Kidney tubule cell (primary cell): ENCODE measurements at places on chromosomes 7 and 10.

GRCh38 chr7:94212160-94212559 lies 182.5 kb upstream of the COL1A2 start:
- DNase-seq: no peak

GRCh38 chr10:71045204-71045809 lies 156.9 kb upstream of the PCBD1 start:
- DNase-seq: no peak

- DNase-seq: peak; percentile 90
Measured at GRCh38 chr7:130838738-130839137, 104.7 kb upstream of the KLF14 start.

DNA sequence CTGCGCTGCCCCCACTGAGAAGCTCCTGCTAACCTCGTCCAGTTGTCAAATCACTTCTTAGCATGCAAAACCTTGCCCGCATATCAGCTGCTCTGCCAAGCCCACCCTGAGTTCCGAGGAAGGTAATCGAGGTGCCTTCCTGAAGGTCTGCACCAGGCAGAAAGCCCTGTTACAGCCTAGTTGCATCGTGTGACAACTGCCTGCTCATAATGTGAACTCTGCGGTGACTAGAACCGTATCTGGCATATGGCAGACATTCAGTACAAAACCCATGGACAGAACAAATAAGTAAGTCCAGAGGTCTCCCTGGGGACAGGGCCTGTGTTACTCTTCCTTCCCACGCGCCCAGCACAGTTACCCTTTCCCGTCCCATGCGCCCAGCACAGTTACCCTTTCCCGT lies 394.3 kb downstream of the DNAJB6 start:
- no peak for DNase-seq

GRCh38 chr7:28502408-28502807 lies 90.1 kb downstream of the CREB5 start:
- DNase-seq: no peak

DNA sequence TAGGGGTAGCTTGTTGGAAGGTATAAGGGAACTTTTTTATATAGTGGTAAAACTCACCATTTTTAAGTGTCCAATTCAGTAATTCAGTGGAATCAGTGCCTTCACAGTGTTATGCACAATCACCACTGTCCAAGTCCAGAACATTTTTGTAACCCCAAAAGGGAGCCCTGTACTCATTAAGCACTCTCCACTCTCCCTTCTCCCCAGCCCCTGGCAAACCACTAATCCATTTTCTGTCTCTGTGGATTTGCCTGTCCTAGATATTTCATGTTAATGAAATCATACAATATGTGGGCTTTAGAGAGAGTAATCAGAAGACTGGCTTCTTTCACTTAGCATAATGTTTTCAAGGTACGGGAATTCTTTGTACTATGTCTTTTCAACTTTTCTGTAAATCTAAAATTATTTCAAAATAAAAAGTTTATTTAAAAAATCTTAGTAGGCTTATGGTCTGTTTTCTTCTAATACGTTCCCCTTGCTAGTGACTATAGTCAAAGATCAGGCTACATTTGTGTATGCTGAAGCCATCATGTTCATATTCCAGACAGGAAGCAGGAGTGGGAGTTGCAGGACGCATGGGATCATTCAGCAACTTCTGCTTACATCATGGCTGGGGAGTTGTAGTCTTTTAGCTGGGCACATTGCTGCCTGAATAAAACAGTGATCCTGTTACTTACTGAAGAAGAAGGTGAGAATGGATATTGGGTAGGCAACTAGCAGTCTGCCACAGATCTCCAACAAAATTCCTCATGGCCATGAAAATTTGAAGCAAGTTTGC lies 35.4 kb upstream of the TAX1BP1 start:
- no peak for DNase-seq

DNA sequence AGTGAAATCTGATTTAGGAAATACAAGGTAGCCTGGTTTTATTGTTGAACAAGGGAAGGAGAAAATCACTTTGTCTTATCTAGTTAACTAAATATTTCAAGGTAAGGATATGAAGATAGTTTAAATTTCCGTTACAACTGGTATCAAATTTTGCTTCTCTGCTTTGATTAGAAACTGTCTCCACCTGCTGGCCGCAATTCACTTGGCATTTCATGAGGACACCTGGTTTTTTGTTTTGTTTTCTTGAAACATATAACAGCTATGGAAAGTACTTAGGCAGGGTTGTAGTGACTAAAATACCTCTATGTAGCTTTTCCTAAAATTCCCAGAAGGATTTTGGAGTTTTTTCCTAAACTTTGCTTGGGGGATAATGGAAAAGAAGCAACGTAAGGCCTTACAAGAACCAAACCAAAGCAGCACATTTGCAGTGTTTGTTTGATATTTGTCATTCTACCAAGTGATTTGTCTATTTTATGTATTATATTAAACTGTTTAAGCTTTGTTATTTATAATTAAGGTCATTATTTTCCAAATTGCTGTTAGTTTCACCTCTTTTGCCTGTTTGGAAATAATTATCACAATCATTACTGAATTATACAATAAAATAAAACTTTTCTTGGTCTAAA lies 73.6 kb downstream of the AHCYL2 start:
- DNase-seq: peak; percentile 48

DNA sequence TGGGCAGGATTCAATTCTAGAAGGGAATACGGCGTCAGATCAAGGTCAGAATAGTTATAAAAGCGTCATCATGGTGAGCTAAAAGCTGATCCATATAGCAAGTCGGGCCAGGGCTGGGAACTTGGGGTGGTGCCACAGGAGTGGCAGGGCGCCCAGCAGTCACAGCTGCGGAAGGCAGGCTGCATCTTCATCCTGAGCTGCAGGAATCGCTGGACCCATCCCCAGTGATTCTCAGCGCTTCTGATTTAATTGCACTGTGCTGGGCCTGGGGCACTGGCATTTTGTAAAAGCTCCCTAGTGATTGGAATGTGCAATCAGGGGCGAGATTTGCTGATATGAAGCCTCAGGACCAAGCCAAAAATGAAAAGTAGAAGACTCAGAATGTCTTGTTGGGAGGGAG lies 135.3 kb downstream of the CTTNBP2 start:
- DNase-seq: no peak

DNA sequence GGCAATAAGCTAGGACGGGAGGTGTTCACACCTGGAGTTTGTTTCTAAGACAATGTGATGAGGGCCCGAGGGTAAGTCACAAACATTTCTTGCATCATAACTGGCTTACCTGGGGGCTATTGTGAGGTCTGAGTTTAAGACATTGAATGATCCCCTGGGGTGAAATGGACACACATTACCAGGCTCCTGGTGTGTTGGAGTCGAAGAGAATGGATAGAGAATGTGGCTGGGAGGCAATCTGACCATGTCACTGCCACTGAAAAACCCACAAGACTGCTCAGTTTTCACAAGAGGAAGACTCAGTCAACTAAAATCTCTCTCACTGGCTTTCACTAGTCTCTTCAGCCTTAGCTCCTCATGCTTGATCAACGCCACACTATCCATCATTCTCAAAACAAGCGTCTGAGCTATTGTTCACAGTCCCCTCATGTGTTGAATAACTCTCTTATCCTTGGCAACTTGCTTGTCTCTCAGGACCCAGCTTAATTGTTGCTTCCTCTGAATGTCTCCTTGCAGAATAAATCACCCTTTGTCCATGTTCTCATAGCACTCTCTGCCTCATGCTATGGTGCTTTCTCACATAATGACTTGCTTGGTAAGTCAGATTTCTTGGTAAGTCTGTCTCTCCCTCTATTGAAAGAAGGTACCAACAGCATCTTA lies at the start of gene C10orf120:
C10orf120 (minus strand) TSS at position 51 of the 660 bp plus-strand sequence. CDS start 56 bp downstream, outside the sequence.
- no peak for DNase-seq

GRCh38 chr7:35253460-35253709 lies 515 bp downstream of the TBX20 start:
- DNase-seq: no peak

GRCh38 chr10:108365541-108365940 lies 1201.0 kb upstream of the SORCS1 start:
- DNase-seq: no peak

DNA sequence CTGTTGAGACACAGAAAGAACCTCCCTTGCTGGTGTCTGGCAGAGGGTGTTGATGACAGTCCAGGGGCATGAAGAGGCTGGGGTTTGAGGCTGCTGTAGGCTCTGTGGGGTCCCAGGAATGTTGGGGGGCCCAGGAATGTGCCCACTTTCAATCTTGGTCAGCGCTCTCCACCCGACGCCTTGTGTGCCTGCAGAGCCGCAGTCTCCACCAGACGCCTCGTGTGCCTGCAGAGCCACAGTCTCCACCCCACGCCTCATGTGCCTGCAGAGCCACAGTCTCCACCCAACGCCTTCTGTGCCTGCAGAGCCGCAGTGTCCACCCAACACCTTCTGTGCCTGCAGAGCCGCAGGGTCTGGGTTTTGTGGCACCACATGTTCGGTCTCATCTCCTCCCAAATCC lies 84.0 kb downstream of the ADARB2 start:
- no peak for DNase-seq
